ENCODE measurements at places on chromosomes 1 and 21. TPM values are rescaled to one million over a fixed set of nuclear protein-coding genes. Genes with fewer than 3 reads are reported as not detected.

DNA sequence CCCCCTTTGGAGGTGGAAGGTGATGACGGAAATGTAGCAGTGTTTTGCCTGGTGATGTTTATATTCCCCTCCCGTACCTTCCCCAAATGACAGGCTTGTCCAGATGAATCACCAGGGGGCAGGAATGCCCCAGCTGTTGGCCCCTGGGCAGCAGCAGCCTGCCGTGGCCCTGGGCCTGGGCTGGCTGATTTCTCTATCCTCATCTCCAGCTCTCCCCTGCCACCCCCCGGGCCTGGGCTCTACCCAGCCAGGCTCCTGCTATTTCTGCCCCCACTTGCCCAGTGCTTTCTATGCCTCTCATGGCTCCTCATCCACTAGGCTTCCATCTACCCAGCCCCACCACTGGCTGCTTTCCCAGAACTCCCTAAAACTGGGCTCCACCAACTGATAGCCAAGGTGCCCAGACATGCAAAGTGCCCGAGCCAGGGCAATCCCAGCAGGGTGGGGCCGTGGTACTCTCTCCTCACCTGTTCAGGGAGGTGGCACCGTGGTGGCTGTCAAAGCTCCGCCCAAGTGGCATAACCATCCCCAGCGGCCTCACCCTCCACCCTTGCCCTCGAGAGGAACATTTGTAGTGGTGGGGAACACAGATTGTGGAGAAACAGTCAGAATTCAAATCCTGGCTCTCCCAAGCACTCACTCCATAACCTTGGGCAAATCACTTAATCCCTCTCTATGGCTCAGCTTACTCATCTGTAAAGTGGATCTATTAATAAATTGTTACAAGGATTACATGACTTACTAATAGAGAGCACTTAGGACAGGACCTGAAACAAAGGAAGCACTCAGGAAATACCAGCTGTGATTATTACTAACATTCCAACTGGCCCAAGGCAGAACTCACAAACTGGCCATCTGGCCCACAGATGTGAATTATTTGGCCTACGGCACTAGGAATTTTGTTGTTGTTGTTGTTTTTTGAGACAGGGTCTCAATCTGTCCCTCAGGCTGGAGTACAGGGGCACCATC lies 12.8 kb upstream of the ECE1 start:
- no peak for DNase-seq

DNA sequence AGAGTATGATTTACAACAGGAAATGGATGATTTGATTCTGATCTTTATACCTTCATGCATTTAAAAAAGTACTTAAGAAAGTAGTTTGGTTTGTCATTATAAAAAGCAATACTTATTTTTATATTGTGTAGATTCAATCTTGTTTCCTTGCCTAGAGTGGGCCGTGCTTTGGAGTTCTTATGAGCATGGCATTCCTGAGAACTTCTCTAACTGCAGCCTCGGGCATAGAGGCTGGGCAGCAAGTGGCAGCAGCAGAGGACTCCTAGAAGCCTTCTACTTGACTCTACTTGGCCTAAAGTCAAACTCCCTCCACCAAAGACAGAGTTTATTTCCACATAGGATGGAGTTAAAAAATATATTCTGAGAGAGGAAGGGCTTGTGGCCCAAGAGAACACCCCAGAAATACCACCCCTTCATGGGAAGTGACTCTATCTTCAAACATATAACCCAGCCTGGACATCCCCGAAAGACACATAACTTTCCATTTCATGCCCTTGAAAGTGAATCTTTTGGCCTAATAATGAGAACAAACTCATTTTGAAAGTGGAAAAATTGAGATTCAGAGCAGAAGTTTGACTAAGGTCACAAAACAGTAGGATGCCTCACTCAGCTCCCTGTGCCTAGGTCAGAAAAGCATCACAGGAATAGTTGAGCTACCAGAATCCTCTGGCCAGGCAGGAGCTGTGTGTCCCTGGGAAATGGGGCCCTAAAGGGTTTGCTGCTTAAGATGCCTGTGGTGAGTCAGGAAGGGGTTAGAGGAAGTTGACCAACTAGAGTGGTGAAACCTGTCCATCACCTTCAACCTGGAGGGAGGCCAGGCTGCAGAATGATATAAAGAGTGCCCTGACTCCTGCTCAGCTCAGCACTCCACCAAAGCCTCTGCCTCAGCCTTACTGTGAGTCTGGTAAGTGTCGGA lies at the start of gene IVL:
Gene IVL (plus strand): TSS at position 861 of the 916 bp plus-strand sequence. CDS start 1,252 bp downstream, outside the sequence.
- DNase-seq: no peak

- DNase-seq: no peak
Measured at GRCh38 chr1:7967651-7968050, 6.1 kb downstream of the PARK7 start.

GRCh38 chr21:39463308-39463707 lies 11.5 kb downstream of the SH3BGR start:
- DNase-seq: no peak

GRCh38 chr1:206735553-206736031 lies 35.0 kb upstream of the IL19 start:
- DNase-seq: no peak

- no peak for DNase-seq
Measured at GRCh38 chr1:25522031-25522655, 21.3 kb upstream of the LDLRAP1 start.

GRCh38 chr1:48039088-48040054 lies 42.2 kb upstream of the TRABD2B start:
- DNase-seq: no peak

DNA sequence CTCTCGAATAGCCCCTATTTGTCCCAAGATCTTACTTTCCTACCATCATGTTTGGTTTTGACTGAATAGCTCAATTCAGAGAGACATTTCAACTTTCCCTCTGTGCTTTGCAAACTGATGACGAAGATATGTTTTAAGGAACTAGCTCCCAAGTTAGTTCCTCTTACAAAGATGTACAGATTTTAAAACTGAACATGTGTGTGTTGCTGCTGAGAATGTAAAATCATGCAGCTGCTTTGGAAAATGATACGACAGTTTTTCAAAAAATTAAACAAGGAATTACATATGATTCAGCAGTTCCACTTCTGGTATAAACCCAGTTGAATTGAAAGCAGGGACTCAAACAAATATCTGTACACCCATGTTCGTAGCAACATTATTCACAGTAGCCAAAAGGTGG lies 33.6 kb downstream of the KIF26B start:
- DNase-seq: no peak

The RIPPLY3 gene
- not detected for polyA plus RNA-seq

The GPA33 gene
- polyA plus RNA-seq: 10.0 TPM

DNA sequence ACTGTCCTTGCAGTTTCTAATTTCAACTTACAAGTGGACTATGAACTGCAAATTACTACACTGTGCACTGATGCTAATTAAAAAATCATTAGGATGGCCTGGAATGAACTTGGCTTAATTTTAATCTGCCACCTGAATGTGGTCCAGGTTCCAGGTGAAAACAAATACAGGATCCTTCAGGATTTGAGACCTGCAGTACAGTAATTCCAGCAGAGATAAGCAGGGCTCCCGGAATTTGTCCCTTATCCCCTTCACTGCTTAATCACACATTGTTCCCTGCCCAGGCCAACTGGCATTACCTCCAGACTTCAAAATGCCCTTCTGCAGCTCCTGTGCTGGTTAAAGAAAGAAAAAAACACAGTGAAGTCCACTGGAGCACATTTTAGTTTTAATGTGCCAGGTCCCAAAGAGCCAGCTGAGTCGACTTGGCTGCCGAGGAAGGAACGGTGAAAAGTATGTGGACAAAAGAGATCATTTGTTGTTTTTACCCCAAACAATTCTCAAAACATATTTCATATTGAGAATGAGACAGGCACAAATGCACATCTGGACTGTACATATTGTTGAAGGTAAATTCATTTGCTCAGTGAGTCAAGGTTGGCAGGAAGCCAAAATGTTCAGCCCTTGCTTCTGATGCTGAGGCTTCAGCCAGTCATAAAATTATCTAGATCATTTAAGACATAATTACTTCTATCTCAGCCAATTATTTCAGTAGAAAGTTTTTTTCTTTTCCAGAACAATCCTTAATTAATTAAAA lies 28.3 kb downstream of the DEGS1 start:
- no peak for DNase-seq

GRCh38 chr1:159171254-159171687 lies at the start of gene CADM3:
Gene CADM3, plus strand, starts transcription at chr1:159171615. Its CDS starts 151 bp downstream, at chr1:159171766.
- DNase-seq: no peak

The HMCN1 gene
- polyA plus RNA-seq: not detected

- DNase-seq: no peak
Measured at GRCh38 chr1:200983035-200983561, 40.4 kb downstream of the KIF21B start.

DNA sequence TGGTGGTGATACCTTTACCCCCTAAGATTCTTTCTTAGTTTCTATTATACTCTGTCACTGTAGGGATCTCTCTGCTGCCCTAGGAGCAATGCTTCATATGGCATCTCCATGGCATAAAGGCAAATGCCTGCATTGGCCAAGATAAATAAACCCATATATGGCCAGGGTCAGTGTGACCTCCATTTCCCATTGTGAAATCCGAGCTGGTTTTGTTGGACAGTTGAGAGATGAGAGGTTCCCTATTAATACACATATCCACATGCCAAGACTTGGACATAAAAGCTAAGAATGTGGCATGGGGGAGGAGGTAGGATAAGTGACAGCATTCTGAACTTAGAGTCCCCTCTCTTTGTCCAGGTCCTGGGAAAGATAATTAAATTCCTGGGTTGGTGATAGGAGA lies 1.4 kb downstream of the TPM3 start:
- no peak for DNase-seq

- DNase-seq: no peak
Measured at GRCh38 chr1:75583282-75583681, 27.6 kb downstream of the SLC44A5 start.

The PTCH2 gene
- not detected for polyA plus RNA-seq

- no peak for DNase-seq
Measured at GRCh38 chr21:37744551-37744950, 171.7 kb downstream of the KCNJ6 start.

The HJV gene
- not detected for polyA plus RNA-seq

DNA sequence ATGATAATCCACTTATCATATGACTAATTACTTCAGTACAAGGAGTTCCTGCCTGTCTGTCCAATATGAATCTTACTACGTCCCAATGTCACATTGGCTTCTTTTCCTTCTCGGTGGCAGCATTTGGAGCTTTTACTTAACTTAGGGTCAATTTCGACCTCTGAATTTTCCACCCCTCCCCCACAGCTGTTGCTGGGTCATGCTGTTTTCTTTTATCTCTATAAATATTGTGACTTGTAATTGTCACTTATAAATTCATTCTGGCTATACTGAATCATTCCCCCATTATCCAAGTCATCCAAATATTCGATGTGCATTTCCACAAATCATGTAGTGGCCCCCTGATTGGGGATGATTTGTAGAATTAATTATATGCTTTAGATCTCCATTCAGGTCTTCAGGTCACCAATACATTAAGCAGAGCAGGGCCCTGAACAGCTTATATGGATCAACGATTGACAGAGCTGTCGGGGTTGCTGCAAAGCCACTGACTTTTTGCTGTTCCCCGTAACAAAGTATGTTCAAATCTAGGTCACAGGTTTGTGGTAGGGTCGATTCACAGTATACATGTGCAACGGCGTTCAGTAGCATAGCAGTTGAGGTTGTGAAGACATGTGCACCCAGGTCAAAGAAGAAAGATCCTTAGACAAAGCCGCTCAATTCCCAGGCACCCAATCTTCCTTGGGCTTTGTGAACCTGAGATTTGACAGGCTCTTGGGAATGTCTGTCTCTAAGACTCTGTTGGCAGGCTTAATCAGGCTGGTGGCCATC lies 18.3 kb upstream of the RNU1-4 start:
- no peak for DNase-seq

The SELENOF gene
- 328 TPM for polyA plus RNA-seq

- DNase-seq: no peak
Measured at GRCh38 chr1:15206418-15207030, 40.5 kb upstream of the FHAD1 start.

- DNase-seq: no peak
Measured at GRCh38 chr1:180181048-180181447, 26.4 kb downstream of the QSOX1 start.

DNA sequence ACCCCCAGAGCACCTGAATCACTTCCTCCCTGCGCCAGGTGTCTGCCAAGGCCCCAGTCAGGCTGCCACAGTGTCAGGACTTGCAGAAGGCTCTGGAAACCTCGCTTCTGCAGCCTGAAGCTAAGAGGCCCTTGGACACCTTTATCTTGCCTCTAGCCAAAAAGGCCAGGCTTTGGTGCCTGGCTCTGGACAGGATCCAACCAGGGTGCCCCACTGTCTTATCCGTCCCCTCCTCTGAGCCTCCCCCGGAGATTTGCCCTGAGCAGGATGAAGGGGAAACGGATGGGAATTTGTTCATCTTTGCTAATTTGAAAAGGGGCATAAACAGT lies 12.8 kb upstream of the CLSTN1 start:
- DNase-seq: no peak

DNA sequence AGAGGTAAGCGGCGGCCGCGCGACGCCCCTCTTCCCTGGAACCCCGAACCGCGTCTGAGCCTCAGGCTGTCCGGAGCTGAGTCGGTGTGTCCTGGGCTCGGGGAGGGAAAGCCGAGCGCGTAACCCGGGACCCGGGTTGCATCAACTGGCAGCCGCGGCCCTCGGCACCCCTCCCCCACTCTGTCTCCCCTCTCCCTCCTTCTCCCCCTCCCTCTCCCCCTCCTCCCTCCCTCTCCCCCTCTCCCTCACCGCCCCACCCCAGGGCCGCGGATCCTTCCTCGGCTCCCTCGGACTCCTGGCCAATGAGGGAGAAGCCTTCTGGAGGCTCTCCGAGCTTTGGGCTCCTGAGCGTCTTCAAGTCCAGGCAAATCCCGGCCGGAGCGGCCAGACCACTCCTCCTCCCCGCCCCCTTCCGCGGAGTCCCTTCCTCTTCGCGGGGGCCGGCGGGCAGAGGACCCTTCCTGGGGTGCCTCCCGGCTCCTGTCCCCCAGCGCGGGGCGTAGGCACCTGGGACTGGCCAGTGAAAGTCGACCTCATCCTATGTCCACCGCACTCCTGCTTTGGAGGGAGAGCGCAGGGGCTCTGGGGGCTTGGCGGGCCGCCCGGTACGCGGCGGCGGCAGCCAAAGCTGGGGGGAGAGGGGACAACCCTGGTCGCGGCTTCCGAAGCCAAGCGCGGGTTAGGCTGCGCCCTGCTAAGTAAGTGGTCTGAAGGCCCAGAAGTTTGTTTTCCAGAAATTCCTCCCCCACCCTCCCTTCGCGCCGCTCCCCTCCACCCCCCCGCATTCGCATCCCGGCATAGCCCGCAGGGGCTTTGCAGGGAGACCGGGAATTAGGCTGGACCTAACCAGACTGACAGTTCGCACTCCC lies 850 bp downstream of the SESN2 start:
- DNase-seq: no peak

- DNase-seq: no peak
Measured at GRCh38 chr21:38669186-38669585, 136.5 kb upstream of the ETS2 start.

DNA sequence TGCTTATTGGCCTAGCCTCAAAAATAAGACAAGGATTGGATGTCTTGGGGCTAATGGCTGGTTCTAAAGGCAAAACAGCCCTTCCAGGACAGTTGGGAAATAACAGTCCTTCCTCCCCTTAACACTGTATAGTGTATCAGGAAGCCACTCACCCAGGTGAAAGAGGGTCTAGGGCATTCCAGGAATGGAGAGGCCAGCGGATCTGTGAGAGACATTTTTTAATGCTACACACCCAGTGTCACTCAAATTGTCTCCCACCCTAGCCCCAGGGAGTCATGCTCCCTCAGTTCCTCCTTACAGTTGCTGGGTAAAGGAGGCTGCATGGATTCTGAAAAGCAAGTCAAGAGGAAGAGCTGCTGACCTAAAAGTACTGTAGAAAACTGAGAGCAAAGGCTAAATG lies 24.1 kb upstream of the EXO1 start:
- no peak for DNase-seq

GRCh38 chr21:33383056-33383888 lies 19.9 kb upstream of the IFNGR2 start:
- DNase-seq: peak; percentile 36
